Central memory CD4-positive, alpha-beta T cell (primary cell): ENCODE measurements at places on chromosomes 6 and 20.

GRCh38 chr6:157383471-157383870 lies 2.5 kb downstream of the ZDHHC14 start:
- DNase-seq: no peak

GRCh38 chr6:19892260-19892659 lies 55.1 kb downstream of the ID4 start:
- no peak for DNase-seq

- no peak for DNase-seq
Measured at GRCh38 chr6:168994956-168995355, 258.7 kb downstream of the THBS2 start.

GRCh38 chr6:158439255-158439654 lies 120.6 kb upstream of the TMEM181 start:
- DNase-seq: no peak
